ENCODE measurements at places on chromosomes 1 and 21.

GRCh38 chr21:40016234-40016633 lies 149.0 kb downstream of the PCP4 start:
- DNase-seq: no peak

GRCh38 chr21:32102426-32102825 lies 176.4 kb downstream of the MIS18A start:
- DNase-seq: no peak

GRCh38 chr1:86416343-86416742 lies 7.6 kb upstream of the CLCA2 start:
- DNase-seq: no peak

- no peak for DNase-seq
Measured at GRCh38 chr21:29433366-29434059, 134.8 kb downstream of the BACH1 start.

DNA sequence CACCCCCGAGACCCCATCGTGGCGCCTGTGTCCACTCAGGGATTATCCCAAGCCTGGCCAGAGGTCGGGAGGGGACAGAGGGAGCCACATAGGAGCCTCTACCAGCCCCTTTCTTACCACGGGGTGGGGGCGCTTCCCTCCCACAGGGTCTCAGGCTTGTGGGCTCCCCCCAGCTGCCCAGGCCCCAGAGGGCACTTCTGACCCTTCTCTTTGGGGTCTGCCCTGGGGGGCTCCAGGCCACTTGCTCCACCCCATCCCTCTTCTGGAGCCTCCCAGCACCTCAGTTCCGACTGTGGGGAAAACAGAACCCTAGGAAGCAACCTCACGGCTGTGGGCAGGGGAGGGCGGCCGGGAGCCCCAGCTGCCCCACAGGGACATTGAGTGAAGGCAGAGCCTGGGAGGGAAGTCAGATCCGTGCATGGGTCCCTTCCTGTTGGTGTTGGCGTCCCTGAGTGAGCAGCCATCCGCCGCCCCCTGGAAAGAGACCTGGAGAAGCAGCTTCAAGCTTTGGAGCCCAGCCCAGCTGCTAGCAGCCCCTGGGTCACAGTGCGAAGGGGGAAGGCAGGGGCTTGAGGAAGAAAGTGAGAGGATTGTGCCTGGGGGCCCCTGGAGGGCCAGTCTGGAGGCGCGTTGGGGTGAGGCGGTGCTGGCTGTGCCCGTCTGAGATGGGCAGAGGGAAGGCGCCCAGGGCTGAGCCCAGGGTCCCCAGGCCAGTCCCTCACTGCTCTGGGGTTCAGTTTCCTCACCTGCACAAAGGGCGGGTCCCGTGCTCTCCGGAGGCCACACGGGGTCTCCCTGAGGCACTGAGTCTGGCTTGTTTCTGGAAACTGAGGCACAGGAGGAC lies 22.1 kb downstream of the RRP1 start:
- no peak for DNase-seq

- DNase-seq: no peak
Measured at GRCh38 chr1:43772978-43773377, 65.6 kb downstream of the ST3GAL3 start.

All from LoVo (cell line).